ENCODE measurements at places on chromosomes 1 and 21.
A peak's percentile ranks its signal among the peaks of the same experiment; 100 is the strongest.

GRCh38 chr21:41367945-41368734, 6.3 kb downstream of the MX2 start:
- no peak for DNase-seq

DNA sequence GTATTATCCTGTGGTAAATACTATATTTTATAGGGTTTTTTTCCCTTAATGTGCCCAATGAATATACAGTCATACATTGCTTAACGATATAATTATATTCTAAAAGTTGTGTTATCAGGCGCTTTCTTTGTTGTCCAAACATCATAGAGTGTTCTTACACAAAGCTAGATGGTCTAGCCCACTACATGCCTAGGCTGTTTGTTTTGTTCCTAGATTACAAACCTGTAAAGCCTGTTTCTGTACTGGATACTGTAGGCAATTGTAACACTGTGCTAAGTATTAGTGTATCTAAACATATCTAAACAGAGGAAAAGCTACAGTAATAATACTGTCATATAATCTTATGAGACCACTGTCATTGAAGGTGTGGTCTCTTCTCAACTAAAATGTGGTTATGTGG, 242.6 kb upstream of the C1orf105 start:
- no peak for DNase-seq

GRCh38 chr1:73310797-73311381, 887.1 kb downstream of the LRRIQ3 start:
- DNase-seq, result no peak

GRCh38 chr1:228109073-228109961, at the start of gene MRPL55:
Gene MRPL55 (minus strand): TSS chr1:228109299. CDS start chr1:228108260, 1,039 bp downstream.
- peak; percentile 97 for DNase-seq

GRCh38 chr1:241423541-241424479, 66.8 kb upstream of the RGS7 start:
- DNase-seq, result peak; percentile 28

DNA sequence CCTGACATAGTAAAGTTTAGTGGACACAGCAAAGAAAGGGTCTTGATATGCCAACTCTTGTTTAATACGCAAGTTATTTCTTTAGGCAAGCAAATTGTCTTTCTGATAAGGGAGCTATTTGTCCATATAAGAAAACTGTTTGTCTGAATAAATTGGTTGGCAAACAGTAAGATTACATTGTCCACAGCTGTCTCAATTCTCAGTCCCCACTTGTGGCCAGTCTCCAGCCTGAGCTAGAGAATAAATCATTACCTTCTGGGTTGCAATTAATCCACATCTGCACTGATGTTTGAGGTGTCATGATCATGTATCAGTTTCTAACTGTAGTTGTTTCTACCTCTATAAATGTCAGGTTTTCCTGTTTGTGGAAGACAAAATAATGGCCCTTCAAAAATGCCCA, 60.0 kb upstream of the TNR start:
- no peak for DNase-seq

DNA sequence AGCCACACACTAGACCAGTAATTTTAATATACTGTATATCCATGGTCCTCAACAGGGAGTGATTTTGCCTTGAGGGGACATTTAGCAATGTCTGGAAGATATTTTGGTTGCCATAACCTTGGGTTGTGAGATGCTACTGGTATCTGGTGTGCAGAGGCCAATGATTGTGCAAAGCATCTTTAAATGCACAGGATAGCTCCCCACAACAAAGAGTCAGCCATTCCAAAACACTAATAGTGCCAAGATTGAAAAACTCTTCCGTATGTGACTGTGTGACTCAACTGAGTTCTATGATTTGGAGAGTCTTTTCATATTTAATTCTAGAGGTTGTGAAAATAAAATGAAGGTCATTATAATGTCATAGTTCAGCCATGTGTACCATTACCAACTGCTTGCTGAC, 141.4 kb upstream of the CACYBP start:
- DNase-seq, result no peak

GRCh38 chr1:198919667-198920398, 281.0 kb downstream of the PTPRC start:
- no peak for DNase-seq
